ENCODE measurements at places on chromosomes 3 and 15.
A peak's percentile ranks its signal among the peaks of the same experiment; 100 is the strongest.

DNA sequence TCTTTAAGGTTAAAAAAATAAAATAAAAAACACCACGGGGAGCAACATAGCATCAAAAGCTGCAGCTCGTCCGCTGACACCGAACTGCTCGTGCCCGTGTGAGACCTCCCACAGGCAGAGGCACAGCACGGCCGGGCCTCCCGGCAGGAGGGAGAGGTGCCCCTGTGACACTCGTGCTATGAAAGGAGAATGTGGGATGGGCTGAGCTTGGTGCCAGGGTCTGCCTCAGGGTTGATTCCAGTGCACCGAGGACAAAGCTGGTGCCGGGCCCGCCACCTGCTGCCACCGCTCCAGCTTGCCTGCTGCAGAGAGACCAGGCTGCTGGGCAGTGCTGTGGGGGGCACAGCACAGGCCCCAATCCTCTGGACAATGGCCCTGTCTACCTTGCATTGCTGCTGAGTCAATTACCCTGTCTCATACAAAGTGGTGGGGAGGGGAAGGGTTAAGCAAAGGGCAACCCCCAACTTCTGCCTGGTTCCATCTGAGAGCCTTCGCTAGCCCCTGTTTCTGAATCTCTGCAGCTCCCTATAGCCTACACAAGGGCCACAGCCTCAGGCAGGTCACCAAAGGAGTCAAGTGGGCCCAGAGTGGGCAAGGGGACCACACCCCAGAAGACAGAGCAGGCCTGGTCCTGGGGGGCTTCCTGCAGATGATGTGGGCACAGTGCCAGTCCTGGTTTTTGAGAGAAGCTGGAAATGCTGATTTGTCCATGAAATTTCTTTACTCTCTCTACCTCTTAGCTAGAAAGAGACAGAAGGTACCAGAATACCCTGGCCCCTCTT lies 74.0 kb upstream of the SNRPA1 start:
- no peak overlapping the region for H3K4me3 ChIP-seq
- no peaks in the 10 kb centered on the region for H3K27me3 ChIP-seq
- no peak overlapping the region for H3K27ac ChIP-seq
- no peak for DNase-seq
- no peaks in the 10 kb centered on the region for H3K36me3 ChIP-seq

DNA sequence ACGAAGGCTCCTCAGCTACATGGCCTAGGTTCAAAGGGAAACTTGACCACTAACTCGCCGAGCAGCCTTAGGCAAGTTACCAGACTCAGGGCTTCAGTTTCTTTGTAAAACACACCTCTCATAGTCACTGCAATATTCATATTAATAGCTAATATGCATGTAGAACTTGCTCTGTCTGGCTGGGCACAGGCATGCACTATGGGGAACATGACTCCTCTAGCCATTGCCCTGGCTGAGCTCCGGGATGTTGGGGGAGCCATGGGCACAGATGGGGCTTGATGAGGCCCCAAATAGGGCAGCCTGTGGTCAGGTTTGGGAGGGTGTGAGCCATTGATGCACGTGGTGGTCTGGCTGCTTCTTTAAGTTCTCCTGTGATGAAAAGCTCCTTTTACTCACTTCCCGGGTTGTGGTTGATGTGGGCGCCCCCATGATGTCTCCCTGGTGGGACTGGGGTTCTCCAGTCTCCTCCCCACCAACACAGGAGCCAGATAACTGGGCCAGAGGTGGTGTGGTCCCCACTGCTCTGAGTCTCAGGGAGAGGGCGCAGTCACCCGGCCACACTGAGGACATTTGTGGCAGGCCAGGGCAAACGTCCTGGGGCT lies 29.4 kb upstream of the DUSP7 start:
- H3K27me3 ChIP-seq = no peaks in the 10 kb centered on the region
- DNase-seq = no peak
- H3K4me3 ChIP-seq = no peak overlapping the region
- no peak overlapping the region for H3K27ac ChIP-seq
- peaks cover 28% of the 10 kb centered on the region for H3K4me1 ChIP-seq

- no peaks in the 10 kb centered on the region for H3K36me3 ChIP-seq
- H3K4me1 ChIP-seq = no peaks in the 10 kb centered on the region
- no peak for DNase-seq
Measured at GRCh38 chr15:79967298-79968182, 3.5 kb downstream of the BCL2A1 start.

DNA sequence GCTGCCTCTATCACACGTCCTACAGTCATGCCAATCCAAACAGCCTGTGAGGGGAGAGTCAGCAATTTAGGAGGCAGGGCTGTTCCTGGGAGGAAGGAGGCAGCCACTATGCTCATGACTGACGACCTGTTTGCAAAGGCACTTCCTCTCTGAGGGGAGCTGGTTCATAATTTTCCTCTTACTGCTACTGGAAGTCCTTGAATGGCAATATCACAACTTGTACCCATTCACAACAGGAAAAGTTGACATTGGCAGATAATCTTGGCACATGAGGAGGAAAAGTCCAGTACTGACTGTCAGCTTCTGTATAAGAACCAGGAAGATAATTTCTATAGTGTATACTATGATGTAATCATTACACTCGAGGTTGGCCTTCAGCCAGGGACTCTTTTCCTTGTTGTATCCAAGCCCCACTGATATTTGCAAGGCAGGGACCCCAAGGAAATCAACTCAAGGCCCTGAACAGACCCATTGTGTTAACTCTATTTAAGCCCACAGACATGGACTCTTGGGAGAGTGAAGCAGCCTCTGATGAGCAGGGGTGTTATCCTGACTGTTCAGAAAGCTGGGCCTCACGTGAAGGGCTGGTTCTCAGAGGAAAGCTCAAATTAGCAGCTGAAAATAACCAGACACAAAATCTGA lies 267.3 kb upstream of the ADAMTS9 start:
- H3K4me1 ChIP-seq = peaks cover 6% of the 10 kb centered on the region
- no peak overlapping the region for H3K27ac ChIP-seq
- H3K4me3 ChIP-seq = no peak overlapping the region
- no peaks in the 10 kb centered on the region for H3K36me3 ChIP-seq
- DNase-seq = no peak
- no peaks in the 10 kb centered on the region for H3K27me3 ChIP-seq

GRCh38 chr3:172210355-172210754 lies 171.0 kb downstream of the FNDC3B start:
- no peak for DNase-seq
- no peak overlapping the region for H3K27ac ChIP-seq
- no peaks in the 10 kb centered on the region for H3K36me3 ChIP-seq
- no peaks in the 10 kb centered on the region for H3K27me3 ChIP-seq

DNA sequence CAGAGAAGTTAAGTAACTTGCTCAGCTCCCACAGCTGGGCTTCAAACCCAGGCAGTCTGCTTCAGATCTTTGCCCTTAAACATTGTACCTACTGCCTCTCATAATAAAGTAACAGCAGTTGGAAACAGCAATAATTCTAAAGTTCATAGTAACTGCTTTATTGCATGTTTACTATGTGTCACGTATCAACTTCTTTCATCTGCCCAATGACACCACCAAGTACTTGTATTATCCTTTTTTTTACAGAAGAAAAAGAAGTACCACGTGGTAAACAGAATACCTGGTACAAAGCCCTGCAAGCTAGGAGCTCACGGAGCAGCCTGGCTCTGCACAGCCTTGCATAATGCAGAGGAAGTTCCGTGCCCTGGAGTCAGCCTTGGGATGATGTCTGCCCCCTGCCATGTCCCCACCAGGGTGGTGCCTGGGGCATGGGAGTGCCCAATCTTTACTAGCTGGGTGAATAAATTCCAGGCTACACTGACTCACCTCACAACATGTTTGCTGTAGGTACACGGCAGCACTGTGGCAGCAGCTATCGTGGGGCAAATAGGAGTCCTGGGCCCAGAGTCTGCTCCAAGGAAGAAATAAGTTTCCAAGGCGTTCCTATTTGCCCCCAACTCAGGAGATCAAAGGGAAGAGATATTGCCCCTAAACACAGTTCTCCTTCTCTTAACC lies 77.2 kb downstream of the LDHAL6B start:
- peaks cover 15% of the 10 kb centered on the region for H3K4me1 ChIP-seq
- no peaks in the 10 kb centered on the region for H3K27me3 ChIP-seq
- no peak overlapping the region for H3K4me3 ChIP-seq
- H3K36me3 ChIP-seq = no peaks in the 10 kb centered on the region
- DNase-seq = no peak

DNA sequence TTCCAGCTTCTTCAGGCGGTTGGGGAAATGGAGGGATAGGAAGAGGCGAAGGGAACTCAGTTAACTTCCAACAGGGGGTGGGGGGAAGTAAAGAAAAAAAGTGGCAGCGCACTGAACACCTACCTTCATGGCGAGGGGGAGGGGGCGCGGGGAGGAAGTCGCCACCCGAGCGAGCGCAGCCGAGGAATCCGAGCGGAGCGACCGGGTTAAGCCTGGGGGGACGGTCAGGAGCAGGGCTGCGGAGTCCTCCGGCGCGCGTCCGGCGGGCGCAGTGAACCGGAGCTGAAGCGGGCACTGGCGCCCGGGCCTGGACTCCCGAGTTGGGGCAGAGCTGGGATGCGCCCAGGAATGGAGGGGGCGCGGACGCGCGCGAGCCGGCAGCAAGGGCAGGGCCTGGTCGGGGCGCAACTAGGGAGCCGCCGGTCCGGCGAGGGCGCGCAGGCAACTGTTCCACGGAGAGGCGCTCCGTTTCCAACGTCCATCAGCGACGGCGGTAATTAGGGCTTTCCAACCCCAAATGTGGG lies at the start of gene WNT5A:
TSS of gene WNT5A (minus strand) at position 450 of the 524 bp plus-strand sequence. CDS start at position 129, 321 bp downstream.
- peaks cover 50% of the 10 kb centered on the region for H3K27me3 ChIP-seq
- H3K36me3 ChIP-seq = no peaks in the 10 kb centered on the region
- peak within 1 kb of the TSS; percentile 49 for H3K27ac ChIP-seq
- peaks cover 73% of the 10 kb centered on the region for H3K4me1 ChIP-seq
- no peak for DNase-seq
- peak within 1 kb of the TSS; percentile 88 for H3K4me3 ChIP-seq

DNA sequence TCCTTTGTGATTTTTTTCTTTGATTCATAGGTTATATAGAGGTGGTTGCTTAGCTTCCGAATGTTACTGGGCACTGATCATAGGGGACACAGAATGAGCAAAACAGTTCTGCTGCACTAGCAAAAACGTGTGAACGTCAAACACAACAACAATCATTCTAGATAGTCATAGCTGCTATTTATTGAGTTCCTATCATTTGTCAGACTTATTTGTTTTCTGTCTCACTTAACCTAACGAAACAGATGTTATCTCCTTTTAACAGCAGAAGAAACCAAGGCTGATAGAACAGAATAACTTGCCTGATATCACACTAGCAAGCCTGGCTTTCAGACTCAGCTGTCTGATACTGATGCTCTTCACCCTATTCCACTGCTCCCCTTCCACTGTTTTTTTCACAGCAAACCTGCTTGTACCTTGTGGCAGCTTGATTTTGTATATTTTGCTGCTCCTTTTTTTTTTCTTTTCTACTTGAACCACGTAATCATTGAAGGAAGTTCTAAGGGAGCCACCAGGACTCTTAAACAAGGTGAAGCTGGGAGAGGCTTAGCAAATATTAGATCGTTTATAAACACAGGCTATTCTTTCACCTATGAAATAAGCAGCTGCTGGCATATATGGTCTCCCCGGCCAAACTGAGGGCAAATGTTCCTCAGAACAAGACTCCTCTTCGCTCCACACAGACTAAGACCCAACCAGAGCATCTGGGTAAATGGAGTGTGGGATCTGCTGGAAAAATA lies 78.8 kb downstream of the MCF2L2 start:
- H3K4me1 ChIP-seq = no peaks in the 10 kb centered on the region
- H3K27ac ChIP-seq = no peak overlapping the region
- no peak for DNase-seq
- H3K27me3 ChIP-seq = no peaks in the 10 kb centered on the region
- H3K4me3 ChIP-seq = no peak overlapping the region

- H3K4me3 ChIP-seq = no peak overlapping the region
- H3K27ac ChIP-seq = no peak overlapping the region
- no peak for DNase-seq
- no peaks in the 10 kb centered on the region for H3K4me1 ChIP-seq
- no peaks in the 10 kb centered on the region for H3K27me3 ChIP-seq
Measured at GRCh38 chr3:170203457-170203856, 18.8 kb upstream of the PRKCI start.

GRCh38 chr15:40768521-40769273 lies 1.1 kb upstream of the C15orf62 start:
- H3K27me3 ChIP-seq = no peaks in the 10 kb centered on the region
- peaks cover 84% of the 10 kb centered on the region for H3K4me1 ChIP-seq
- peak overlapping the region; percentile 25 for H3K4me3 ChIP-seq

- H3K36me3 ChIP-seq = peaks cover 38% of the 10 kb centered on the region
- H3K4me3 ChIP-seq = no peak overlapping the region
- no peaks in the 10 kb centered on the region for H3K27me3 ChIP-seq
- peaks cover 8% of the 10 kb centered on the region for H3K4me1 ChIP-seq
- H3K27ac ChIP-seq = no peak overlapping the region
Measured at GRCh38 chr3:57583544-57583943, 13.6 kb downstream of the ARF4 start.

GRCh38 chr3:117763561-117763960 lies 1054.0 kb downstream of the TUSC7 start:
- no peak for DNase-seq
- no peaks in the 10 kb centered on the region for H3K27me3 ChIP-seq
- no peak overlapping the region for H3K27ac ChIP-seq
- H3K36me3 ChIP-seq = no peaks in the 10 kb centered on the region

DNA sequence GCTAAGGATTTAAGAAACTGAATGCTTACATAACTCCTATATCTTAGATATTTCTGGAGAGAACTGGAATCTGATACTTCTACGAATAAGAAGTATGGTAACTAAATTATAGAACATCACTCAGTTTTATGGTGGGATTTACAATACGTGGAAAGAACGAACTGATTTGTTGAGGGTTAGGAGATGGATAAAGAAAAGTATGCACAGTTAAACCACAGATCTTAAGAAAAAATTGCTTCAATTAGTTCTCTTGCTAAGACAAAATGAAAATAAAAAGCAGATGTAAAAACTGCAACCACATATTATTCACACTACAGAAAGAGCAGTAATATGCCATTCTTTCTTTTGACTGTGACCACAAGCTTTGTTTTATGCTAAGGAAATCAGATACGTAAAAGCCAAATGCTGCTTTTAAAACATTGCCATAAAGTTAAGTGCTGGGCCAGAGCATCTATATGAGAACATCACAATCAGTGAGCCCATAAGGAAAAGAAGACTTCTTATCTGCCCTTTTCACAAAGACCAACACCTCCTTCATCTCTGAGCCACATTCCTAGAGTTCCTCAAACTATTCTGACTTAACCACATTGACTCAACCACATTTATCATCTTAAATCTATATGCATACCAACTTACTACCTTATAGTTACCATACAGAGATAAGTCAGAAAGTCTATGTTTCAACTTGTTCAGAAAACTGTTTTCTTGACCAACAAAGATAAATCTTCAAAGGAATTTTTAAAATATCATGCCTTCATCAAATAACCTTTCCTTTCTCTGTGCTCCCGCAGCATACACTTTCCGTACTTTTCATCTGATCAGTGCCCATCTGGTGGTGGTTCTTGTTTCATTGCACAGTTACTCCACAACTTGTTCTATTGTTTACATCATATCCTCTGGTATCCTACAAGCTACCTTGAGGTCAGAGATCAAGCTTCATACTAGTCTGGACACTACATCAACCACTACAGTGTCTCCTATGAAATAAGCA lies 61.7 kb downstream of the FSIP1 start:
- no peaks in the 10 kb centered on the region for H3K4me1 ChIP-seq
- no peaks in the 10 kb centered on the region for H3K36me3 ChIP-seq
- DNase-seq = no peak
- H3K27me3 ChIP-seq = no peaks in the 10 kb centered on the region

GRCh38 chr15:58434334-58434875 lies 2.6 kb downstream of the LIPC start:
- peaks cover 26% of the 10 kb centered on the region for H3K4me1 ChIP-seq
- no peak overlapping the region for H3K4me3 ChIP-seq
- H3K27ac ChIP-seq = peak overlapping the region; percentile 1
- no peak for DNase-seq

- H3K27ac ChIP-seq = no peak overlapping the region
- no peak for DNase-seq
- peaks cover 1% of the 10 kb centered on the region for H3K36me3 ChIP-seq
- H3K4me1 ChIP-seq = peaks cover 14% of the 10 kb centered on the region
Measured at GRCh38 chr3:189849262-189849661, 218.1 kb downstream of the TP63 start.
